ENCODE measurements at places on chromosomes 5 and 9.

GRCh38 chr9:109640580-109641371, 139.2 kb upstream of the PALM2AKAP2 start:
- no peak for DNase-seq

DNA sequence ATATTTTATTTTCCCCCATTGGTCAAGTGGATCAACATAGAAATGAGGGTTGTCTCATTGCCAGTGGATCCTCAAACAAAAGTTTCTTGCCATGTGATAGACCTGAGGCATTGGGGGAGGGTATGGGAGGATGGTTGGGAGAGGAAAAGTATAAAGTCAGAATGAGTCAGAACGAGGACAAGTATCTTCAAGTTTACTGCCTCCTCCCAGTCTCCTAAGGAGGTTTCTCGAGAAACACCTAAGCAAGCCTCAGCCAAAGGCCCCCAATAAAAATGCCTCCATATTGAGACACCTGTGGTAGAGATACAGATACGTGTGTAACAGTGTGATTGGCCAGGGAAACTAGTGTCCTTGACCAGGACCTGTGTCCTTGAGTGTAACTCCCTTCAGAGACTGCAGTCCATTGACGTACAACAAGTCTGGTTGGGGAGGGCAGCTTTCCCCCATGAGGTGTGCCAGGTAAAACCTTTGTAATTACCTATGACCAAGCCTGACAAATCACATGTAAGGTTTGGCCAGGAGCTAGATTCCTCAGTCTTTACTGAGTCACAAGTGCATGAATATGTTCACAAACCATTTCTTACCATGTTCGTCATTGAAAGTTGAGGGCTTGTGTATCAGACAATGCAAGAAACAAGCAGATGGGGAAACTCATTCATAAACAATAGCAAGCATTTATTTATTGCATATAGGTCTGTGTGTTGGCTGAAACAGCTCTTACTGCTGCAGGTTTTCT, 198.6 kb upstream of the SH3GL2 start:
- no peak for DNase-seq

GRCh38 chr5:347712-348284, 26.3 kb downstream of the AHRR start:
- DNase-seq: no peak

DNA sequence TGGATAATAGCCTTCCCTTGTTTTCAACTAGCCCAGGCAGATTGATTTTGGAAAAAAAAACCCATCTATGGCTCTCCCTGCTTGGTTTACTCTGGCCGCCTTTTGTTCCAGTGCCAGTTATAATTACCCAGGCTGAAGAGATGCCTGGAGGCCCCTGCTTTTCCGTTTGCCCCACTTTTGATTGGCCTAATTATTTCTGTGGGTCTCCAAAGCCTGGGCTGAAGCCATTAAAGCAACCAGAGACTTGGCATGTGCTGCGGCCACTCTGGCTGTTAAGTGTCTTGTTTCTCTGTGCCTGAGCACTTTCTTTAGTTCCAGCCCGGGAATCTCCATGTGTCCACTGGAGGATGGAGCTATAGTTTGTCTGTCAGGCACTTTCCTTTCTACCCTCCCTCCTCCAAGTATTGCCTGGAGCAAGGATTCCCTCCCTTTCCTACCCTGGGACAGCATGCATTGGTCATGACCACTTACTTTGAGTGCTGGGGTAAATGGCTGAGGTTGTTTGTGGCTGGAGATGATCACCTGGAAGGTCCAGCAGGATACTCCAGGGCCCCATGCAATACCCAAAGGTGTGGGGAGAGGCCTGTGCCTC, 105.1 kb upstream of the CTSL start:
- DNase-seq: no peak

DNA sequence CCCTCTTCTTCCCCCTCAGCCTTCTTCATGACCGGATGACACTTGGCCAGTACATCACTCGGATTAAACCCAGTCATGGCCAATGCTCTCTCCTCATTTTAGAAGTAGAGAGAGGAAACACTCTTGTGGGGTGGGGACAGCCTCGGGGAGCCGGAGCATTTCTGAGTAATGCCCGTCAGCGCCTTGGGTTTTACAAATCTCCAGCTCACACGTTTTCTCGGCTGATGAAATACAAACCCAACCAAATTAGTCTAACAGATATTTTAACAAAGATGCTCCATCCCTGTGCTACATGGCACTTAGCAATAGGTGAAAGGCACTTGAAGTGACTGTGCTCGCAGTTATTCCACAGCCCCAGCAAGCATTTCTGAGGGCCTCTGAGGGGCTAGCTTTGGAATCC, 51.7 kb downstream of the ZNF366 start:
- DNase-seq: no peak

GRCh38 chr5:111229221-111229835, 5.1 kb downstream of the CAMK4 start:
- no peak for DNase-seq

DNA sequence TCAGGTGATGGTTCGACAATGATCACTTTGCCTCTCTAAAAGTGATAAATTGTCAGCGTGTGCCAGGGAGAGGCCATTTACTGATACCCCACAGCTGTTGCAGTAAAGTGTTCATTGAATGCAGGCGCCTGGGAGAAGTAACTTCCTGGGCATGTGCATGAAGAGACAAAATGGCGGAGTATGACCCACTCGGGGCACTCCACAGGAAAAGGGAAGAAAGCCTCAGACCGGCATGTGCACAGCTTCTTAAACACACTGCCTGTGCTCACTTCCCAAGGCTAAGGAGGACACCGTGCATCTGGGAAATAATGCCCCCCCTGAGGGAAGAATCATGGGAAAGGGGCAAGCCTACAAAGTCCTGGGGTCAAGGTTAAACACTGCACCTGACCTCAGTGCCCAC, 329.5 kb downstream of the ICE1 start:
- DNase-seq: no peak

DNA sequence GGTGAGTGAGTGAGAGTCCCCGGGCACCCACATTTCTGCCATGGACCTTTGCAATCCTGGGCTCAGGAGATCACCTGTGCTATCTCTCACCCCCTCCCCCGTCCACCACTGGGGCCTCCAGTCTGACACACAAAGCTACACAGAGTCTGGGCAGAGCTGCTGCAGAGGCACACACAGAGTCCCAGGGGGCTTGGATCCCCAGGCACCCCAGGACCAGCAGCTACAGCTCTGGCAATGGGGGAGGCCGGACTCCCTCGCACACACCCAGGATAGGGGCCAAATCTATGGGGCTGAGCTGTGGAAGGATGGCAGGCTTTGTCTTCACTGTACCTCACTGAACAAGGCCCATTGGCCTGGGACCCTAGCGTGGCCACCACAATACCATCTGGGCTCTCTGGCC, 328.8 kb downstream of the MAN2A1 start:
- DNase-seq: no peak

- no peak for DNase-seq
Observed at GRCh38 chr5:94017579-94017978, 276.2 kb upstream of the POU5F2 start.

DNA sequence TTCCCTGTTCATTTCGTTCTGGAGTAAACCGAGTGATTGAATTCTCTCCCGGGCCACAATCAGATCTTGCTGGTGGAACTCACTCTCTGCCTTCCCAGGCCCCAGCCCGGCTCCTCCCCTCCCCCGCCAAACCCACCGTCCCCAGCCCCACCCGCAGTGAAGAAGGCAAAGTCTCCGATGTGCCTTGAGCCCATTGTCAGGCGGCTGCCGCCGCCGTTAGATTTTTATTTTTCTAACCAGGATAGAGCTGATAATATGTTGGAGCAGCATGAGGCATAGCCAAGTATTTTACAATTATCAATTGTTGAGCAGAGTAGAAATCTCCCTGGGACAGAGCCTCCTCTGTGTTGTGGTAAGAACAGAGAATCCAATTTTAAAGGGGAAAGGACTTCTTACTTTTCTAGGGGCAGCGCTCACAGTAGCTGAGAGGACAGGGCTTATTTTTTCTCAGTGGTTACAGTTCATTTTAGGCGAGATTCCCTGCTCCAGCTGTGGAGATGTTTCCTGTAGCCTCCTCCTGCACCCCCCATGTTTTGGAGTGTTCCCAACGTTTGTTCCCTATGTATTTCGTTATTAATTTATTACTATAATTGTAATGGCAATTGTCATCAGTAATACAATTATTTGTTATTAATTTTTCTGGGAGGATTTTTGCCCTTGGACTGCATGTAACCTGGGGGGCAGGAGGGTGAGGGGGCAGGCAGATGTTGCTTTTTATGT, 1.3 kb downstream of the PSAT1 start:
- DNase-seq: no peak

DNA sequence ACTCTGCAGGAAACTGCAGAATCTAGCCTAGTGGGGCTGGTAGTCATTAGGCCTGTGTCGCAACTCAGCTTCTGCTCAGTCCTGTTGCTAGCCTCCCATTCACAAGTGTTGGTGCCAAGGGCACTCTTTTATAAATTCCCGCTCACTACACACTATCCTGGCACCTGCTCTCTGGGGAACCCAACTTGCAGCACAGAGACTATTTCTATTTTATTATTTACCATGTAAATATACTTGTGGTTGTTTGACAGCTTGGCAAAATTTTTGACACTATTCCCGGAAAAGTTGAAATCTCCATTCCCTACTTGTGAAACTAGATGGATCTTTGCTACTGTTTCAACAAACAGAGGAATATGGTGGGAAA, 20.4 kb upstream of the SMC2 start:
- no peak for DNase-seq

GRCh38 chr5:119271758-119272730, 83.8 kb upstream of the TNFAIP8 start:
- DNase-seq: no peak

DNA sequence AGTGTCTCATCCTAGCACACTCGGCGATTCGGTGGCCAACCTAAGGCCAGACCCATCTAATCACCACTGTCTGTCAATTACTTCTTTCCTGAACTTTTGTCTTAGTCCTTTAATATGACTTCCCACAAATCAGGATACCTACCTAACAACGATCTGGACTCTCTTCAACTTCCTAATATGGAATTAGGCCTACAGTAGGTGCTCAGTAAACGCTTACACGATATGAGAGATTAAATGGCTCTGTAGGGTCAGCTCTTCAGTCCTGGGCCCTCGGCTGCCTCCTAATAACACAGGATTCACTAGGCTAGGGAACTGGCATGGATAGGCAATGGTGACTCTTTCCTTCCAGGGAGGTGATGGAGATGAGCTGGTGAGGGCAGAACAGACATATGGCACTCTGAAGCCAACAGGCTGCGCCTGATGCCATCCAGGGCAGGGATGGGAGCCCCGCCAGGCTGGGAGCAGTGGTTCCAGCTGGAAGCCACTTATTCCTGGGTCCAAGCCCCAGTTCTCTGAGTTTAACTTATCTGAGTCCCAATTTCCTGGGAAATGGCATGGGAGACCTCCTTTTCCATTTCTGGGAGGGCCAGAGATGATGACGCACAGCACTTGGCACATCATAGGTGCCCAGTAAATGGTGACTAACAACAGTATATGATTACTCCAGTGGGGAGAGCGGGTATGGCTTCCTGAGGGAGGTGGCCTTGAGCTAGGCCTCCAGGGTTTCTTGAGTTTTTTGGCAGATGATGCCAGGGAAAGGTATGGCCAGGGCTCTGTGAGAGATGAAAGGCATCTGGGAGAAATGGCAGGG, 7.3 kb downstream of the PDGFRB start:
- DNase-seq: no peak

DNA sequence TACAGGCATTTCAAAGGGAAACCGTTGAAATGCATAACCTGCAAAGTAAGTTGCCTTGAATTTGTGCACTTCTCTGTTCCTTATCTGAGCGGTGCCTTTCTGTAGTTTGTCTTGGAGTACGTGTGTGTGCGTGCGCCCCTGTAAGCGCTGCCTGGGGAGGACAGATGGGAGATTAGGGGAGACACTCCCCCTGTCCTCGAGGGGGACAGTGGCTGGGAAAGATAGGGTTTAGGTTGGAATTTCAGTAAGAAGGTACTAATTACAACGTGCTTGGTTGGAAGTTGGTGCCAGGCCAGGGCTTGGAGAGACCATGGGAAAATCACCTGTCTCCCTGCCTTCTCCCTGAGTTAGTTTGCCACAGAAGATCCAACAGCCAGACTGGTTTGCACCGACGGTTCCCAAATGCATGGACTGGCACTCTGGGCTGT, 73.2 kb downstream of the PIK3R1 start:
- DNase-seq: no peak

- no peak for DNase-seq
Observed at GRCh38 chr5:35151146-35151920, 79.0 kb downstream of the PRLR start.

DNA sequence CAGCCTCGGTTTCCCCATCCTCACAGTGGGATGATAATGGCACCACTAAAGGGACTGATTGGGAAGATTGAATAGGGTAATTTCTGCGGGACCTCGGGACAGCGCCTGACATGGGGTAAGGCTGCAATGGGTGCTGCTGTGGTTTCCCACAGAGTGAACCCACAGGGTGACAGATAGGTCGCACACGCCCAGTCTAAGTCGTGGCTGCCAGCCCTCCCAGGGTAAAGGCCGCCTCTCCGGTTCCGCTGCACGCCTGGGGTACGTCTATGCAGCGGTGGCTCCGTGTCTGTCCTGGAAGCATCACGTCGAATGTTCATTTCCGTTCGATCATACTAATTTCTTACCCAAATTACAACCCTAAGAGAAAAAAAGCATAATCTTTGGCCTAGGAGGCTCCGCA, 631 bp downstream of the CFAP77 start:
- DNase-seq: no peak

GRCh38 chr5:102278231-102278630, 17.9 kb downstream of the SLCO4C1 start:
- DNase-seq: no peak

DNA sequence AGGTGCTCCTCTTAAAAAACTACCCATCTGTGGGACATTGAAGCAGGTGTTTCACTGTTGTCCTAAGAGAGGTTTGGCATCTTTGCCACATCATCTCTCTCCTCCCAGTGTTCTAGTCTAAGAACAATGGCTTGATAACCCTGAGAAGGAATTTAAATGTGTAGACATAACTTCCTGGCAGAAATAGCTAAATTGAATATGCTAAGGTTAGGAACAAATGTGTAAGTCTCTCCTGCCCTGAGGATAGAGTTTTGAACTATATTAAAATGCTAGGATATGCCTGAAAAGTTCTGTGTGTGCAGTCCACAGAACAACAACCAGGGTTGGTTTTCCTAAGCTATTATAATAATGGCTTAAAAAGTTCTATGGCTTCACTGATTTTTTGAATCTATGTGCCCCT, 106.6 kb downstream of the LRRC70 start:
- DNase-seq: no peak

- no peak for DNase-seq
Observed at GRCh38 chr5:143281226-143281625, 122.3 kb downstream of the NR3C1 start.

GRCh38 chr9:13674926-13675637, 395.6 kb upstream of the MPDZ start:
- DNase-seq: no peak

DNA sequence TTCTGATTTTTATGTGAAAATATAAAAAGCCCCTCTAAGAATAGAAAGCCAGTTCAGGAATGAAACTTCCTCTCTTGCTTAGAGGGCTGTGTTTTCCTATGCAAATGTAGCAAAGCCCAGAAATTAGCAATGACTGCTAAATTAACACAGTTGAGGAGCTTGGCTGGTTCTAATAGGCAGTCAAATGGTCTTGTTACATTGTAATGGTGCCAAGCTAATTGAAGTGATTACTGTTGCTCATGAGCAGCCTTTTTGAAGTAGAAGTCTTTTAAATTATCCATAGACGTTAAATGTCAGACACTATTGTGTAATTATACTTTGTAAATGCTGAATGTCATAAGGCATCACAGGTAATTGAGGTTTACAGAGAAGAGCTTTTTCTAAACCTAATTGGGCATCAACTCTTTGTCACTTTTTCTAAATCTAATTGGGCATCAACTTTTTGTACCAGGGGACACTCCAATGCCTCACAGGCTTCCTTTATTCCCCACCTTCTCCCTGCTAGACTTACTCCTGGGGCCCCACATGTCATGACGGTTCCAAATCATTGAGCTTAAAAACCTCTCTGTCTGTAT, 229.1 kb downstream of the PSAT1 start:
- DNase-seq: no peak
